ENCODE measurements at places on chromosomes 11 and 22.

- DNase-seq = no peak
- no peaks in the 10 kb centered on the region for H3K36me3 ChIP-seq
- H3K4me3 ChIP-seq = no peak overlapping the region
- H3K27me3 ChIP-seq = no peaks in the 10 kb centered on the region
These were observed 36.4 kb upstream of the TH start for GRCh38 chr11:2207773-2208621.

- DNase-seq = no peak
- no peaks in the 10 kb centered on the region for H3K36me3 ChIP-seq
- H3K4me3 ChIP-seq = no peak overlapping the region
- H3K27me3 ChIP-seq = no peaks in the 10 kb centered on the region
- no peak overlapping the region for H3K27ac ChIP-seq
These were observed 1290.4 kb downstream of the BRD1 start for GRCh38 chr22:48537343-48537680.

- H3K27me3 ChIP-seq = peaks cover 15% of the 10 kb centered on the region
- H3K4me1 ChIP-seq = peaks cover 3% of the 10 kb centered on the region
- no peak for DNase-seq
- no peak overlapping the region for H3K27ac ChIP-seq
These were observed 153.1 kb downstream of the BRD1 start for GRCh38 chr22:49674479-49675050.

- H3K27ac ChIP-seq = no peak overlapping the region
- H3K4me1 ChIP-seq = peaks cover 2% of the 10 kb centered on the region
- no peaks in the 10 kb centered on the region for H3K27me3 ChIP-seq
- peaks cover 2% of the 10 kb centered on the region for H3K36me3 ChIP-seq
These were observed 12.3 kb downstream of the LTO1 start for GRCh38 chr11:69662806-69663205.

GRCh38 chr22:48867891-48868290 lies 959.8 kb downstream of the BRD1 start:
- no peak overlapping the region for H3K4me3 ChIP-seq
- no peak overlapping the region for H3K27ac ChIP-seq
- DNase-seq = no peak

Data from endothelial cell of umbilical vein (primary cell).